ENCODE measurements at places on chromosomes 3 and 15. TPM values are rescaled to one million over a fixed set of nuclear protein-coding genes. Genes with fewer than 3 reads are reported as not detected.

The STRA6 gene
- polyA plus RNA-seq, result not detected

The C3orf62 gene
- 1.4 TPM for polyA plus RNA-seq

The SUCNR1 gene
- not detected for polyA plus RNA-seq

The RAD51 gene
- not detected for polyA plus RNA-seq

The OPA1 gene
- polyA plus RNA-seq, result 21.5 TPM

The TNNC1 gene
- polyA plus RNA-seq, result 1.4 TPM

The LSAMP gene
- not detected for polyA plus RNA-seq

The CHL1 gene
- polyA plus RNA-seq, result not detected

The ISLR2 gene
- not detected for polyA plus RNA-seq

The RASGRF1 gene
- polyA plus RNA-seq, result not detected

The ABHD2 gene
- polyA plus RNA-seq, result 17.1 TPM

The SAXO2 gene
- not detected for polyA plus RNA-seq

The TUSC7 gene
- polyA plus RNA-seq, result not detected

The FAM81A gene
- polyA plus RNA-seq, result not detected

The CCDC39 gene
- not detected for polyA plus RNA-seq

The RYR3 gene
- 0.17 TPM for polyA plus RNA-seq

The SNX1 gene
- 42.7 TPM for polyA plus RNA-seq

The TTC21A gene
- 0.94 TPM for polyA plus RNA-seq

The NCEH1 gene
- polyA plus RNA-seq, result 3.4 TPM

The TRIM42 gene
- polyA plus RNA-seq, result not detected

The AP3B2 gene
- 0.31 TPM for polyA plus RNA-seq

The AP3S2 gene
- 36.9 TPM for polyA plus RNA-seq

The PIK3CA gene
- polyA plus RNA-seq, result 11.4 TPM

The CLDN16 gene
- polyA plus RNA-seq, result not detected

The CPNE9 gene
- polyA plus RNA-seq, result not detected

The CRABP1 gene
- not detected for polyA plus RNA-seq

The UBE3A gene
- polyA plus RNA-seq, result 113 TPM

The PP2D1 gene
- polyA plus RNA-seq, result 0.34 TPM

The CERS3 gene
- 0.50 TPM for polyA plus RNA-seq

The EIF3J gene
- 18.4 TPM for polyA plus RNA-seq

The GOLGA6A gene
- polyA plus RNA-seq, result not detected

The AADAC gene
- polyA plus RNA-seq, result not detected

The ACAN gene
- not detected for polyA plus RNA-seq

The CKMT1B gene
- not detected for polyA plus RNA-seq

The SI gene
- polyA plus RNA-seq, result not detected

The NEK10 gene
- not detected for polyA plus RNA-seq
